ENCODE measurements at places on chromosomes 11 and 22.
A peak's percentile ranks its signal among the peaks of the same experiment; 100 is the strongest.

- no peak for DNase-seq
Measured at GRCh38 chr22:44025171-44026065, 1.3 kb downstream of the PARVB start.

DNA sequence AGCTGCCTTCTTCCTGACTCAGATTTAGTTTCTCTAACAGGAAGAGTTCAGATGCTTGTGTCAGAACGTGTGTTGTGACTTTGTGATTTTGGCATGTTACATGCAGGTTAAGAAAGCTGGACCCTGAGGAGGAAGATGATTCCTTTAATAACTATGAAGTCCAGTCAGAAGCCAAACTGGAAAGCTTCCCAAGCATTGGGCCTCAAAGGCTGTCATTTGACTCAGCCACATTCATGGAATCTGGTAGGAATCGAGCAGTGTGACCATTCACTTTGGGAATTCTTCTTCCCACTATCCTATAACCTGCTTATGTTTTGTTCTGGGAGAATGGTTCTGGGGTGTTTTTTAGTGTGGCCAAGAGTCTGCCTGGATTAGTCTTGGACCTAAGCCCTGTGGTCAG, 48.0 kb downstream of the CABIN1 start:
- peak; percentile 36 for DNase-seq

DNA sequence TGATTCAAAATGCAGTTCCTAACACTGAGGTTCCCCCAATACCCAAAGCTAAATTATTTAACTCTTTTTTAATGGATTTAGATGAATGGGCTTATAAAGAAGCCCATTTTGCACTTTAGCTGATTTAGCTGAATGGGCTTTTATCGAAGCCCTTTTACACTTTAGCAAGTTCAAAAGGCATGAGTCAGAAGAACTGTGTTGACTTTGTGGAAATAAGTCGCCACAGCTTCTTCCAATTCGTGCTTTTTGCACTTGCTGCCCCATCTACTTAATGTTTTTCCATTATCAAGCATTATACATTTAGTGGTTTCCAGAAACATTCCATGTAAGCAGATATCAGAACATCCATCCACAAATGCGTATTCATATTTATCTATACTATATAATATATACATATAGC, 20.5 kb upstream of the GRIA4 start:
- peak; percentile 40 for DNase-seq

DNA sequence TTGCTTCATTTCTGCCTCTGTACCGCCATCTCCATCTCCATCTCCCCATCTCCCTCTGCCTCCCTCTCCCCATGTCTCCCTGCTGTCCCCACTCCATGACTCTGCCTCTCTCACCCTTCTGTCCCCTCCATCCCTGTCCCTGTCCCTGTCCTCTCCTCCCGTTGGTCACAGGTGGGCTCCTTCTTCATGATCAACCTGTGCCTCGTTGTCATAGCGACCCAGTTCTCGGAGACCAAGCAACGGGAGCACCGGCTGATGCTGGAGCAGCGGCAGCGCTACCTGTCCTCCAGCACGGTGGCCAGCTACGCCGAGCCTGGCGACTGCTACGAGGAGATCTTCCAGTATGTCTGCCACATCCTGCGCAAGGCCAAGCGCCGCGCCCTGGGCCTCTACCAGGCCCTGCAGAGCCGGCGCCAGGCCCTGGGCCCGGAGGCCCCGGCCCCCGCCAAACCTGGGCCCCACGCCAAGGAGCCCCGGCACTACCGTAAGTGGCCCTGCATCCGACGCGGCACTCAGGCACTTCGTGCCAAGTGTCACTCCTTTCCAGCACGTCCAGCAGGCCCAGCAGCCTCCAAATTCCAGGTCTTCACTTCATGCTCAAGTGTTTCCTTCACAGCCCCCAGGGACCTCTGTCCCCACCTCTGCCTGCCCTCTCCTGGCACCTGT, 76.0 kb downstream of the CACNA1I start:
- no peak for DNase-seq

GRCh38 chr22:30038219-30038618, 42.0 kb upstream of the HORMAD2 start:
- DNase-seq, result peak; percentile 56

GRCh38 chr11:72643547-72643946, 30.7 kb downstream of the PDE2A start:
- DNase-seq, result peak; percentile 63

- DNase-seq, result peak; percentile 60
Measured at GRCh38 chr22:24289114-24289513, 18.5 kb downstream of the SPECC1L start.

GRCh38 chr11:96091476-96091875, 167.6 kb upstream of the MTMR2 start:
- DNase-seq, result no peak

DNA sequence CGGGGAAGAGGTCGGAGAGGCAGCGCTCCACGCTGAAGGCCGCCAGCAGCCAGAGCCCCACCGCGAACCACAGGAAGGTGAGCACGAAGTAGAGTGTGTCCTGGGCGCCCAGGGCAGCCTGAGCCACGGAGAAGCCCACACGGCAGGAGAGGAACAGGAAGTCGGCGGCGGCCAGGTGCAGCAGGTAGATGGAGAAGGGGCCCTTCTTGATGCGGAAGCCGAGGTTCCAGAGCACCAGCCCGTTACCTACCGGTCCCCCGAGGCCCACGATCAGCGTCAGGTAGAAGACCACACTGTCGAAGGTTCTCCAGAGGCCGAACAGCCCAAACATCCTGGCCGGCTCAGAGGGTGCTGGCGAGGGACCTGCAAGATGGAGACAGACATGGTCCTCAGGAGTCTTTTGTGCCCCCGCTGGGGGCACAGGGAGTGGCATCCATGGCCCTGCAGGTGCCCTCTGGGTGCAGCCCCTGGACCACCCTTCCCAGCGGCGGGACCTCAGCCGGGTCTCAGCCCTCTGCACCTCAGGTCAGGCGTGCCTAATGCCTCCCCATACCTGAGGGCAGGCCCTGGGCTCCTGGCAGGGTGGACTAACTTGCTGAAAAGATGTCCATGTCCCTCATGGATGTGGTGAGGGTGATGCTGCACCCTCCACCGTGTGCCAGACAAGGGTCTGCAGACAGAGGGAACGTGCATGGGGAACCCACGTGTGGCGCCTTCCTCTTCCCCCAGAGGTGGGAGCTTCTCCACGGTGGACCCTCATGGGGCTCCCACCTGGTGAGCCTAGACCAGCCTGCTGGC, at the start of gene MRGPRG:
TSS of gene MRGPRG (minus strand) at position 331 of the 798 bp plus-strand sequence. CDS start at position 331, 0 bp downstream.
- no peak for DNase-seq

DNA sequence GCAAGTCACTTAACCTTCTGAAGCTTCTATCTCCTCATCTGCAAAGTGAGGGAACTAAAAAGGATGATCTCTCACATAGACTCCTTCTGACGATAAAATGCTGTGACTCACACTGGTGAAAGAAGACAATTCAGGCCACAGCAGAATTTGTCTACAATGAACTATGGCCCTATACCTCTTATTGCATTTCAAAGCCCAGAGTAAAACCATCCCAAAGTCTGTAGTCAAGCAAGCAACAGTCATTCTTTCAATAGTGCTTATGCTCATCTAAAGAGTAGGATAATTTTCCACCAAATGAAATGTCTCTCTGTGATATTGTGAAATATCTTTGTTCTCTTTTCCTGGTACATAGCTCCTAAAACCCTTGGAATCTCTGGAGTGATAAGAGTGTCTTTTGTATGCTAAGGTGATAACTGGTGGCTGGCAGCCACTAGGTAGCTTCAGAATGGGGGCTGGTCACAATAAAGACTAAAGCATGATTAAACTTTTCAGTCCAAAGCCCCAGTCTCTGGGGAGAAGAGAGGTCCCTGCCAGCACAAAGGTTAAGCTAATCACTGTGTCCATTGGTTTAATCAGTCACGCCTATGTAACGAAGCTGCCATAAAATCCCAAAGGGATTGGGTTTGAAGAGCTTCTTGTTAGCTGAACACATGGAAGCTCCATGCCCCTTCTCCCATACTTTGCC, 30.8 kb downstream of the SYTL2 start:
- no peak for DNase-seq

GRCh38 chr22:43118953-43119458, 8.5 kb downstream of the BIK start:
- no peak for DNase-seq

- DNase-seq, result no peak
Measured at GRCh38 chr11:61966734-61967115, 709 bp downstream of the FTH1 start.

- DNase-seq, result peak; percentile 14
Measured at GRCh38 chr22:35258191-35258988, 1.1 kb downstream of the HMGXB4 start.

DNA sequence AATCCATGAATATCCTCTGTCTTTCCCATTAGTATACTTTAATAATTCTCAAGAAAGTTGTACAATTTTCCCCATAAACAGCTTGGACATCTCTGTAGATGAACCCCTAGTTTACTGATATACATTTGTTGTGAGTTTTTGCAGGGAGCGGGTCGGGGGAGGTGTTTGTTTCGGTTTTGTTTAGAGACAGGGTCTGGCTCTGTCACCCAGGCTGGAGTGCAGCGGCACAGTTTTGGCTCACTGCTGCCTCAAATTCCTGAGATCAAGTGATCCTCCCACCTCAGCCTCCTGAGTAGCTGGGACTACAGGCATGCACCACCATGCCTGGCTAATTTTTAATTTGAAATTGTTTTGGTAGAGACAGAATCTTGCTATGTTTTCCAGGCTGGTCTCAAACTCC, 57.6 kb downstream of the IGLL5 start:
- DNase-seq, result no peak

- no peak for DNase-seq
Measured at GRCh38 chr22:40051322-40051721, 56.6 kb downstream of the FAM83F start.

DNA sequence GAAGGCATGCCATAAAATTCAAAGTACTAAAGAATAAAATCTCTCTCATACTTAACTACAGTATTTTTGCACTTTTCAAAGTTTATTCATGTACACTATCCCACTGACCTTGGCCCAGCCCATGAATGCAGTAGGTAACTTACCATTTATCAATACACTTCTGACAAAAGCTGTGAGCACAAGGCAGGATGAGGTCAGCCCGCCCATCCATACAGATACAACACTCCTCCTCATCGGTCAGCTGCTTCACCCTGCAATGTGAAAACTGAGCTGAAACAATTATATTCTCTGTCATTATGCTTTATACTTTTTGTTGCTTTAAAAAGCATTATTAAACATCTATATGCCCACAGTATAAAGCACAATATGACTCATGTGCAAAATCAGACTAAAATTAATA, 22.1 kb downstream of the RNF141 start:
- no peak for DNase-seq

DNA sequence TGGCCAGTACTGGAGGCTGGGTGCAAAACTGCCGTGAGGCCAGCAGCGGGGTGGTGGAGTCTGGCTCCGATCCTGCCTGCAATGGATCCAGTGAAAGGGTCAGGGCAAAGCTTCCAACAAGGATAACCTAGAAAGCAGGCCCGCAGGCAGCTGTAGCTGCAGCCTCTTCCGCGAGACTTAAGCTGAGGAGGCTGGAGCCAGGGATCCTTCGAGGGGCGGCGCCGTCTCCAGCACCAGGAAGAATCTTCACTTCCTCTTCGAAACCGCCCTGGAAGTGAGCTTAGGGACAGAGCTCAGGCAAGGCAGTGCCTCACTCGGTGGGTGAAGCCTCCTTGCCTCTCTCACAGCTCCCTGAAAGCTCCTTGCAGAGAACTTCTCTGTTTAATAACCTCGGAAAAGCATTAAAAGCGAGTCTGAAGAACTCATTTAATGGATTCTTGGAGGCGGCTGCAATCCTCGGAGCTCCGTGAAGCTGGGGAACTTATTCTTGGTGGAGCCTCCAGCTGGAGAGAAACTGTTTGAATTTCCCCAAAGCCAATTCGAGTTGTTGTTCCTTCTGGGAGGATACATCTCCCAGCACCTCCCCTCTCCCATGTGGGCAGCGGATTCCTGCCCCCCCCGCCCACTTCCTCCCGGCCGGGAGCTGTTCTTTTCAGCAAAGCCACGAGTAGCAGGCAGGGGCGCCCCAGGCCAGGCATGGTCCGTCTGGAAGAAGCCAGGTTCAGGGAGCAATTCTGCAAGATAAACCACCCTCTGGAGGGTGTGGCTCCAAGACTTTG, 169.9 kb downstream of the CTTN start:
- DNase-seq, result no peak

DNA sequence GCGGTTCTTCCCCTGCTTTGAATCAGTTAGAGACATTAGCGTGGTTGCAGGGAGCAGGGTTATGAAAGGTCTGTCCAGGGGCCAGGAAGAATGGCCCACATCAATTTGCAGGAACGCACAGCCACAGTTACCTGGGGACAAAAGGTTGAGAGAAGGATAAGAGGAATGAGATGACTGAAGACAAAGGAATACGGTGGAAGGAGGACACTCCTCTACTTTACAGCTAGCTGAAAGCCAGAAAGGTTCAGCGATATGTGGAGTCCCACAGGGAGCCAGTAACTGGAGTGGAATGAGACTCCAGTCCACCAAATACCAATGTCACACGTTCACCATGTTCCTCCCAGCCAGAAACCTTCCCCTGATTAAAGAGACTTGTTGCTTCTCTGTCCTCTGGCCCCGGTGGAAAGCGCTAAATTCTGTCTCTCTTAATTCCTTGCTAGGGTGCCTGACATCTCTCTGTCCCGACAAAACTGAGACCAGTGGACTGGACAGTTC, 10.7 kb downstream of the XNDC1N start:
- no peak for DNase-seq

DNA sequence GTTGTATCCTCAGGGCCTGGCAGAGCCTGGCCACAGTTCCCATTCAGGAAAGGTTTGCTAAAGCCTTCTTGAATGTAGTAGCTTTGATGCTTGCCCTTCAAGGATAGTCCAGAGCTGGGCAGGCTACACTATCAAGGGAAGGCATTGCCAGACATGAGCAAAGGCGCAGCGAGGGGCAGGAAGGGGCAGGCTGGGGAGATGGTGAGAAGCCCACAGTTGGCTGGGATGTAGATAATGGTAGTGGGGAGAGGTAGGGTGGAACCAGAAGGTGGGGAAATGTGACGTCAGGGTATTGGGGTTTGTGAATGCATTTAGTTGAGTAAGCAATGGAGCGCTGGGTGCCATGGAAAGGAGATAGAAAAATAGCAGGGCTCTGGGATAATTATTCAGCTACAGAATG, 28.6 kb downstream of the LRRC32 start:
- no peak for DNase-seq

DNA sequence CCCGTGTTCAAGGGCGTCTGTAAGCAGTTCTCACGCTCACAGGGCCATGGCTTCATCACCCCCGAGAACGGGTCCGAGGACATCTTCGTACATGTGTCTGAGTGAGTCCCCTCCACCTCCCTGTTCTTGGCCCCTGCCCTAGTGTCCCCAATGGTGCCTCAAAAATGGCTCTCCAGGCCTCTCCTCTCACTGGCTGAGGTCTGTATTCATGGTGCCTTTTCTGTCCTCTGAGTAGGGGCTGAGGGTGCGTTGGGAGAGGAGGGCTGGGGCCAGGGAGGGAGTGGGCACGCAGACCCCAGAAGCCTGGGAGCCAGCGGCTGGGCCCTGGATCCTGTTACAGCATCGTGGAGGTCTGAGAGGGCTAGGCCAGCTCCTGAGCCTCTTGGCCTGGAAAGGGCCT, 12.9 kb downstream of the CSDC2 start:
- DNase-seq, result no peak

- no peak for DNase-seq
Measured at GRCh38 chr11:70530010-70530409, 131.7 kb downstream of the CTTN start.

GRCh38 chr11:11620173-11620920, 1.5 kb downstream of the GALNT18 start:
- no peak for DNase-seq
